Stimulated activated CD8-positive, alpha-beta memory T cell treated with anti-CD3 and anti-CD28 coated beads, Interleukin-4, amount 100 ng/mL, for 24 hours (primary cell): ENCODE measurements at places on chromosomes 5 and 9.

DNA sequence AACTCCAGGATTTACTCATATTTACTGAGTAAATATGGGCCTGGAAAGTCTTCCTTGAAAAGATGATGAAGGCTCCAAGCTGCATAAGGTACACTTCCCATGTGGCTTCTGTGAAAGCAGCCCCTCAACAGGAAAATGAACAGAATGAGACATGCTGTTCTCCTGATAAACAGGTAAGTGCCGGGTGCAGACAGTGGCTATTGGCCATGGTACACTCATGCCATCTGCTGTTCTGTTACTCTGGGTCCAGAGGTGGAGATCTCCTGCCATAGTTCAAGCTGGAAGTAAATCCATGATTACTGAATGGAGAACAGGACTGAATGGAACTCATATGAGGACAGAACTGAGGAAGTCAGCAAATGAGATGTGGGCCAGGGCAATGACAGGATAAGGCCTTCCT is 103.6 kb downstream of the SLIT3 start:
- DNase-seq = no peak

DNA sequence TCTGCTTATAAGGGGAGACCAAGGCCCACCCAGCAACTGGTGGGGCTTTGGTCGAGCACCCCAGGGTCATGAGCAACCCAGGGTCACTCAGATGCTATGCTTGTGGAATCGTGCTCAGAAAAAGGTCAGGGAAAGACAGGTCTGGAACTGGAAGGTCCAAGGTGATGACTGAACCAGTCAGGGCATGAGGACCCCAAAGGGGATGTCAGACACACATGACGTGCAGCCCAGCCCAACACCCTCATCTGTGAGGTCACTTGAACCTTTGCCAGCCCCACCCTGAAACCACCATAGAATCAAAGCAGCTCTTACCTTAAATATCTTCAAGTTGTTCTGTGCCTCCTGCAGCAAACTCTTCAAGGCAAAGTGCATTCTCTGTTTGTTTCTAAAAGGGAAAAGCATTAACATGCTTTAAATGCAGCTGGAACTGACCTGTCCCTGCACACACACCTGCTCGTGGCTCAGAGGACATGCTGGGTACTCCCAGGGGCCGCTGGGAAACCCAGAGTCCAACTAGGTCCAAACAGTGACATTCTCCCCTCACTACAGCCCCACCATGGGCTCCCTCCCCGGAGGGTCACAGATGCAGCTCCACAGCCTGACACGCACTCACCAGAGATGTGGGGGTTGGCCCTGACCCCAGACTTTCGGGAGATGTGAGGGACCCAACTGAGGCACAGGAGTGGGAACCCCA is 29.4 kb downstream of the IPPK start:
- DNase-seq = no peak

DNA sequence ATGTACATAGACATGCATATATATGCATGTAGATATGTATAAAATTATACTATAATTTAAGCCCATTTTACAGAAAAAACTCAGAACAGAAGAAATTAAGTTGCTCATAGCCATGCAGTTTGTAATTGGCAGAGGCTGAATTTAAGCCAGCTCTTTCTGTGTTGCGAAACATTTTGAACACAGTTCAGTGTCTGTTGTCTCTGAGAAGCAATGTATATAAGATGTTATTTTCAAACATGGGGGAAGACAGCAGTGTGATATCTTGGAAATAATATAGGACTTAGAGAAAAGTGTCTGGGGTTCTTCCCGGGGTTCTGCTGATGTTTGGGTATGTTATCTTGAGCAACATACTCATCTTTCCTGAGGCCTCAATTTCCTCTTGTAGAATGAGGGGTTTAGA is 37.6 kb downstream of the SVEP1 start:
- DNase-seq = no peak

- no peak for DNase-seq
These were observed at the start of gene ANKRD55 for GRCh38 chr5:56233230-56233629. Gene ANKRD55 (minus strand): TSS chr5:56233330. CDS start chr5:56232913, 417 bp downstream.

- DNase-seq = no peak
These were observed 61.5 kb downstream of the ARSB start for GRCh38 chr5:78923622-78923970.

DNA sequence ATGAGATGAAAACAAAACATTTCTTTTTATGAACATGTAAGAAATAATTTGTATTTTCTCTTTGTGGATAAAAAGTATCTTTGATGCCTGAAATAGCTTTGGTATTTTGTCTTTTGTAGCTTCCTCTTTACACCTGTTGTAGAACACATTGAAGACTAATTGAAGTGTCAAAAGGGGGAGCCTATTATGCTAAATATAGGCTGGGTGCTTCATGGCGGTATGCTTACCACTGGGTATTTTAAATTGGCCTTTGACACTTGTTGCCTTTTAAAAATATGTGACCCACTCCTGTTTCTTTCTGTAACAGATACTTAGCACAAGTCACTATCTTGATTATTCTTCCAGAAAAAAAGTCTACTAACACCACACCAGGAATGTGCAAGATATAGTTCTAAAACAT is 226.4 kb downstream of the KIAA0825 start:
- no peak for DNase-seq

DNA sequence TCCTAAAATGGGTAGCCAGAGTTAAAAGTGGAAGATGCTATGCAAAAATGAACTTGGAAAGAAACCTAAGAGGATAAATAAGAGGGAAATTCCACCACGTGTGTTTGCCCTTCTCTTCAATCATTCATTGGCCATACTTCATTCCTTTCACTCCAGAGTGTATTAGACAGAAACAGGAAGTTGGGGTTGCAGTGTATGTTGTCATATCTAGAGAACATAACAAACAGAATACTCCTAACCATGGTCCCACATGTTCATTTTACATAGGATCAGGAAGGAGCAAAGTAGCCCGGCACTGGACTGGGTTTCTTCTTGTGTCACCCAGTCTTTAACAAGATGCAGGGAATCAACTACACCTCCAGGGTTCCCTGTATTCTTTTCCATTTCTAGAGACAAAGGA is 7.6 kb upstream of the GPBP1 start:
- DNase-seq = no peak

DNA sequence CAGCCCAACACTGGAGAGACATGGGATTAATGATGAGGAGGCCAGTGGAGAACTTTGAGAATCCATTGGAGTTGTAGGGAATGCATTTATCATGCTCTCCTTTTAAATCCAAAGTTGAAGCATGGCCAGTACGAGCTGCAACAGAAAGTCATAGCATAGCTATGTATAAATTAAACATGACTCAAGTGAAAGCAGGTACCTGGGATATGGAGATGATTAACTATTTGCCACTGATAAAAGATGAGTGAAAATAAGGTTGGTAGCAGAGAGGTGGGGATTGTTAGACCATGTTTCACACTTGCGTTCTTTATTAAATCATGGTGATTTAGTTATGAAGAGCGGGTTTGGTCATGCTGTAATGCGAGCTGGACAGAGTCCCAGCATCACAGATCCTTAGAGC is 189.6 kb downstream of the ARHGEF28 start:
- no peak for DNase-seq

- DNase-seq = no peak
These were observed 9.4 kb downstream of the MYOZ3 start for GRCh38 chr5:150670275-150670947.

GRCh38 chr9:104872656-104873488 is 55.1 kb downstream of the ABCA1 start:
- DNase-seq = no peak

GRCh38 chr5:32388432-32389129 is 56.0 kb downstream of the ZFR start:
- no peak for DNase-seq

GRCh38 chr9:89542401-89543021 is 44.6 kb upstream of the SEMA4D start:
- no peak for DNase-seq

GRCh38 chr5:159133041-159133741 is 33.5 kb upstream of the EBF1 start:
- no peak for DNase-seq

DNA sequence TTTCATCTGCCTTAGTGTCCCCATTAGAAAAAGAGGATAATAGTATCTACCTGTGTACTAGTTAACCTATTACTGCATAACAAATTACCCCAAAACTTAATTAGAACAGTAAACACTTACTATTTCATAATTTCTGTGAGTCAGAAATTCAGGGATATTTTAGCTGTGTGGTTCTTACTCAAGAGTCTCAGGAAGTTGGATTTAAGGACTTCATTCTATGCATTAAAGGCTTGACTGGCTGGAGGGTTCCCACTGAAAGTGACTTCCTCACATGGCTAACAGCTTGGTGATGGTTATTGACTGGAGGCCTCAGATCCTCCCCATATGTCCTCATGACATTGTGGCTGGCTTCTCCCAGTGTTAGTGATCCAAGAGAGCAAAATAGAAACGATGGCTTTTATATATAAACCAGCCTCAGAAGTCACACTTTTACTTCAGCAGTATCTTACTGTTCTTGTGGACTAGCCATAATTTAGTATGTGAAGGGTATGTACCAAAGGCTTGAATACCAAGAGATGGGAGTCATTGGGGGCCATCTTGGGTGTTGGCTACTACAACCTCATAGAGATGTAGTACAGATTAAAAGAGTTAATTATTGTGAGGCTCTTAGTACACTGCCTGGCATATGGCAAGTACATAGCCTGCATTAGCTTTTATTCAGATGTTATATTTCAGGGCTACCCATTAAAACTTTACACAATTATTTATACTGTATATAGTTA is 9.9 kb downstream of the RAD23B start:
- no peak for DNase-seq

GRCh38 chr5:148826739-148827070 is 294 bp downstream of the ADRB2 start:
- no peak for DNase-seq

GRCh38 chr5:54663866-54664265 is 146.3 kb downstream of the SNX18 start:
- DNase-seq = no peak

DNA sequence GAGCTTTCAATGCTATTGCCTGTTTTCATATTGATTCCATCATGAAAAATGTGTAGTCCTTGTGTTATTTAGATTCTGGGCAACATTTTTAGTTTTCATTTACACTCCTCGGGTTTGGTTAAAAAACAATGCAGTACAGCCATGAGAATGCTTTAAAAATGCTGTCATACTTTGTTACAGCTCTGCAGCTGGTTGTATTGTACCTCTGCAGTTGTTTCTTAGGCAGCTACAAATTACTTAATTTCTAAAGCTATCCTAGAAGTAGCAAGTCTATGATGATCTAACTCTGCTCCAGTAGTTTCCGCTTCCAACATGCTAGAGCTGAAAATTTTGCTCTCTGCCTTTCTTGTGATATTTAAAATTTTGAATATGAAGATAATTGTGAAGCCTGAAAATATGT is 20.2 kb downstream of the SNX18 start:
- DNase-seq = no peak

DNA sequence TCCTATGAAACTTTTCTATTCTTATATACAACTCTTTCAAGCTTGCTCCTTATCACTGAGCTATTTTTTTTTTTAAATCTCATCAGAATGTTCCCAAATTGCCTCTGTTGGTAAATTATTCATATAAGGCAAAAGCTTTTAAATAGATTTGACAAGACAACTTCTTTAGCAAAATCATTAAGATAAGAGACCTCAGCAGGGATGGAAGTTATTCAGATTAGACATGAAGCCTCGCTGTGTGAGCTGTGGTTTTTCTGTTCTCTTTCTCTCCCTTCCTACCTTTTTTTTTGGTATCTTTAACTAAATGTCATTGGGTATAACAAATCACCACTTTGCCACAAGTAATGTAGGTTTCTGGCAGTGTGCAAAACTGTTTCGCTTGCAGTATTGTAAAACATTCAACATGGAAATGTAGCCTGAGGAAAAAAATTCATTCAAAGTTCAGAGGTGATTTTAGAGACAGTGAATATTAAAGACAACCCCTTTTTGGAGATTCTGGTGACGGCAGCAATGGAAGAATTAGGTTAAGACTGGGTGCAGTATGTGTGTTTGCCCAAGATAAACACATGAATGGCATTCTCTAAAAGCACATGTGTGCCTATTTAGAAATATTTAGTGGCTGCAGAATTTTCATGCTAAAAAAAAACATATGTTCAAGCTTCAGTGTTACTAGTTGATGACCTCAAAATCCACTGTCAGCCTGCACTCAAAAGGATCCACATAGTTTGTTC is 467.1 kb downstream of the ZNF608 start:
- no peak for DNase-seq

GRCh38 chr5:375336-375920 is 53.9 kb downstream of the AHRR start:
- no peak for DNase-seq

DNA sequence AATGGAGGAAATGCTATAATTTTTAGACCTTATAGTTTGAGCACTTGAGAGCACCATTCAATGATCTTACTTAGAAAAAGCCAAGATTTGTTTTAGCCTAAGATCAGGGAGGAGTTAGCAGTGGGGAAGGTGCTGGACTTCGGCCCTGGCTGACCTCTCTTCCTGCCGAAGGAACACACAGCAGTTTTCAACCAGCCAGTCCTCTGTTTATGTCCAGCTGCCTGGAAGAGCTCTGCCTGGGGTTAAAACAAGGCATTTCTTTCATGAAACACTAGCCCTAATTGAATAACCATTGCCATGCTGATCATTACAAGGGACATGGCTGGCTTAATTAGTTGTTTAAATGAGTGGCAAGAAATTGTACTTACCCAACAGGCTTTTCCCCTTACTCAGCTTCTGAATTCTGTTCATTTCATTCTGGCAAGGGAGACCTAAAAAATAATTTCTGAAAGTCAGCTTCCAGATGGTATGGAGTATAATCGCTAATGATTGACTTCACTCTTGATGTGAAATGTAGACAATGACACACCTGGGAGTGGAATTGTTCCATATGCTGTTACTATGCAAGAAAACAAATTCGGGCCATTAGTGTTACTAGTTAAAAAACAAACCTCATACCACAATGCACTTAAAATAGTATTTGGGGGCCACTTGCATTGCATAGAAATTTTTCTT is 514.2 kb downstream of the SPOCK1 start:
- no peak for DNase-seq

GRCh38 chr9:117114768-117115167 is 300.1 kb downstream of the ASTN2 start:
- DNase-seq = no peak

GRCh38 chr5:112823656-112824055 is 37.4 kb upstream of the SRP19 start:
- no peak for DNase-seq

- DNase-seq = no peak
These were observed 1.2 kb upstream of the RNF44 start for GRCh38 chr5:176538230-176538988.

DNA sequence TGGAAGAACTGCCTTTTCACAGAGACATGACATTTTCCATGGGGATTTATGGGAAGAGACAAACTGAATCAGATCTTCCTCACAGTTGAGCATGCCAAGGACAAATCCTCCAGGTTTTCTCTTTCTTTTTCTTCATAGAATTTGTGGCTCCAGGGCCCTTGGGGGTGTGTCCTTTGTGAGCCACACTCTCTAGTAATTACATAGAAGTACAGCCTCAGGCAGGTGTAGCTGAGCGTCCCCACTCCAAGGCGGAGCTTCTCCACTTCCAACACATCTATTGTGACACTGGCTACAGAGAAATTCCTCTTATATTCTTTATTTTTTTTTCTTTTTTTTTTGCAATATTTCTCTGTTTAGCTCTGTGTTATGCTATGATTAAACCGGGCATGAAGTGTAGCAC is 420.5 kb upstream of the CD180 start:
- no peak for DNase-seq
